T-helper 22 cell (primary cell): ENCODE measurements at places on chromosomes 5 and 9.

- no peak for DNase-seq
Measured at GRCh38 chr5:177123789-177124485, 9.6 kb upstream of the NSD1 start.

- no peak for DNase-seq
Measured at GRCh38 chr9:23541976-23542375, 284.1 kb downstream of the ELAVL2 start.

- DNase-seq: no peak
Measured at GRCh38 chr5:136819526-136820302, 454.4 kb upstream of the TRPC7 start.

DNA sequence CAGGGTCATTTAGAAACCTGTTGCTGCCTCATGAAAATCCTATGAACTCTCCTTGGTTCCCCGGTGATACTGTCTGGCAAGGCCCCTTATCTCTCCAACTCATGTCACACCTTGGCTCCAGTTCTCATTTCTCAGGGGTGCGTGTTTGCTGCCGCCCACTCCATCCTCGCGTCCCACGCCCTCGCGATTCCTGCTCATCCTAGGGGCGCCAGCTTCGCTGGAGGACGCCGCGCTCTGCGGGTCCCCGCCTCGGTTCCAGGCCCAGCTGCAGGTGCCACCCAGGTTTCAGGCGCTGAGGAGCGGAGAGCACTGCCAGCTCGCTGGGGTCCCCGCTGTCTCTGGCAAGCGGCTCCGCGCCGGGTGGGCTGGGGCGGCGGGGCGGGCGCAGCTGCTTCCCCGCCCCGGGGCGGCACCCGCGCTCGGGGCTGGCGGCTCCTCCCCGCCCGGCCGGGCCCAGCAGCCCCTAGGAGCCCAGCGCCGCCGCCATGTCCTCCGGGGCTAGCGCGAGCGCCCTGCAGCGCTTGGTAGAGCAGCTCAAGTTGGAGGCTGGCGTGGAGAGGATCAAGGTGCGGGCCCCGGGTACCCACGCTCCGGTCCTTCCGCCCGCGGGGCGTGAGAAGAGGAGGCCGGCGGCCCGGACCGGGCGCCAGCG, at the start of gene GNG10:
GNG10 (plus strand) TSS at position 456 of the 652 bp plus-strand sequence; CDS start at position 486, 30 bp downstream.
- DNase-seq: peak; percentile 52

- DNase-seq: no peak
Measured at GRCh38 chr9:99840072-99840471, 18.4 kb downstream of the NR4A3 start.

DNA sequence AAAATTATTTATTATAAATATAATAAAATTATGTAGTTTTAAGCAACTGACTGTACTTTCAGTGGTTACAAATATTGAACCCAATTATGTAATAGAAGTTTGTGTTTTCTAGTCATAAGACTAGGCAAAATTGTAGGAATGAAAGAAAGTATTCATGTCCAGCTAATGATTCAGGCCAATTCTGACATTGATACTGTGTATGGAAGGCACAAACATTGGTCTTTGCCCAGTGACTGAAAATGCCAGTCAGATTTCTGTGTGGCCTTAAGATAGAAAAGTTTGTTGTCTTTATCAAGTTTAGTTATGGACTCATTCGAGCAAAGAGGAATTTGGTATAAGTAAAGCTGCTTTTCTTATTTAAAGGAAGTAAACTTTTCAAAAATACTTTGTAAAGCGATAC, 60.3 kb downstream of the SLC12A2 start:
- DNase-seq: no peak

- no peak for DNase-seq
Measured at GRCh38 chr9:32930486-32930885, 70.9 kb downstream of the APTX start.

DNA sequence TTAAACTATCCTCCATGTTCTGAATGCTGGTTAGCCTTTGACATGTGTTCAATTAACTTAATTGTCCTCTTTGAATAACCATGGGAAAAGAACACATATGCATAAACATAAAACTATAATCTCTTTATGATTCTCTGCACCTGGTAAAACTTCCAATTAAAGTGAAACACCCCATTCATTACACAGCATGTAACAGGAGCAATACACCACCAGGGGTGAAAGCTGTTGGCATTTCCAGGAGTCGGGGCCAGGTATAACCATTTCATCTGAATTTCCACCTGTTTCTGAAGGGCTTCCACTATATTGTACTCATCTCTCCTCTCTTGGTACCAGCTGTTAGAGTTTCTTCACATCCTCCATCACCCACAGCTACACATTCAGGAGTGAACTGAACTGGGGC, 303.8 kb downstream of the EDIL3 start:
- DNase-seq: no peak

DNA sequence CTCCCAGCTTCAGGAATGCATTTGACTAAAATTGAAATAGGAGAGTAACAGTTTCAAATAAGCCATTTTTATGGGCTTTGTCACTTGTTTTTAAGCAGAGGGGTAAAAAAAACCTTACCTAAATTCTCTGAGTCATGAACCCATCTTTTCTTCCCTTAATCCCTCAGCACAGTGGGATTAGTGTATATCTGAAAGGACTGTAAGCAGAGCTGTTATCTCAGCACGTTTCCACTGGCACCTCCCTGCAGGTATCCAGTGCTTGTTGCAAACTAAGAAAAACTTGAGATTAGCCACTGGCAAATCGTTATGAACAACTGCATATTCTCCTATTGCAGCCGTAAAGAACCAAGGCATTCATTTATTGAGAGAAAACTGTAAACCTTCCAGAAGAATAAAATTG, 872.7 kb downstream of the EFNA5 start:
- no peak for DNase-seq

DNA sequence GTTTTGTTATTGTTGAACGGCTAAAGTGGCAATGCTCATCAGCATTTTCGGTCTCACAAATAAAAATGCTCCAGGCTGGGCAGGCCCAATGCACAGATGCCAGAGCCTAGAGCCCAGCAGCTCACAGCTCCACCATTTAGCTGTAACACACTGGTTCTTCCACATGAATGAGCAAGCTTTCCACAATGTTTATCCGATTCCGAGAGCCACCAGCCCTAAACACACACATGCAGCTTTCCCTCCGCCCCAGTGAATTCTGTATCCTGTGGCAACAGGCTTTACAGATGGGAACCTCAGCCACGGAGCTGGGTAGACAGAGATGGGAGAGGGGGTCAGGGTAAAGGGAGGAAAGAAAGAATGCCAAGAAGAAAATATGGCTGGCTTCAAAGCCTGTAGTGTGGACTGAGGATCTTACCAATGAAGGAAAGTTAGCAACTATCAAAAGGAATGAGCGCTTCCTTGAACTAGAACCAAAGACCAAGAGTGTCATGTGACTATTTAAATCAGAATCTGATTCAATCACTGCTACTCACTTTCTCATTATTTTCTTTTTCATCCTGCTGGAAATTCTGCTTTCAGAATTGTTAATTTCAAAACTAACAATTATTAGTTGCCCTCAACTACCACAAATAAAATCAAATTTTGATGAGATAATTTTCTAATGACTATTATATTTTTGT, 77.1 kb downstream of the MRPS27 start:
- DNase-seq: no peak

- no peak for DNase-seq
Measured at GRCh38 chr5:17061973-17062470, 125.9 kb upstream of the MYO10 start.

- no peak for DNase-seq
Measured at GRCh38 chr9:134985451-134985850, 67.7 kb upstream of the FCN1 start.

DNA sequence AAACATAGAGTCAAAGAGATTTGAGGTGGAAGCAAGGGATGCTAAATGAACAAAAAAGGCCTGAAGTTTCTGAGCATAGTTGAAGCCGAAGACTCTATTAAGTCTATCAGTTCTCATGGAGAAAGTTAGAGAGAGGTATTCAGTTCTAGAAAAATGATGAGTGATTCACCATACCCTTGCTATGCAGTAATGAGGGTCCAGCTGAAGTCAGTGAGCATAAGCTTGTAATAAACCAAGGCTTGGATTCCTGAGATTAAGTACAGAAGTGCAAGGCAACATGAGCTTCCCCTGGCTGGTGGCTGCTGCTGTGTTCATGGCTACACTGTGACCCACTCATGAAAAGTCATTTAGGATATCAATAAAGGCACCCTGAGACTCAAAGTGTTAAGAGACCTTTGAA, 129.7 kb upstream of the MTAP start:
- no peak for DNase-seq

DNA sequence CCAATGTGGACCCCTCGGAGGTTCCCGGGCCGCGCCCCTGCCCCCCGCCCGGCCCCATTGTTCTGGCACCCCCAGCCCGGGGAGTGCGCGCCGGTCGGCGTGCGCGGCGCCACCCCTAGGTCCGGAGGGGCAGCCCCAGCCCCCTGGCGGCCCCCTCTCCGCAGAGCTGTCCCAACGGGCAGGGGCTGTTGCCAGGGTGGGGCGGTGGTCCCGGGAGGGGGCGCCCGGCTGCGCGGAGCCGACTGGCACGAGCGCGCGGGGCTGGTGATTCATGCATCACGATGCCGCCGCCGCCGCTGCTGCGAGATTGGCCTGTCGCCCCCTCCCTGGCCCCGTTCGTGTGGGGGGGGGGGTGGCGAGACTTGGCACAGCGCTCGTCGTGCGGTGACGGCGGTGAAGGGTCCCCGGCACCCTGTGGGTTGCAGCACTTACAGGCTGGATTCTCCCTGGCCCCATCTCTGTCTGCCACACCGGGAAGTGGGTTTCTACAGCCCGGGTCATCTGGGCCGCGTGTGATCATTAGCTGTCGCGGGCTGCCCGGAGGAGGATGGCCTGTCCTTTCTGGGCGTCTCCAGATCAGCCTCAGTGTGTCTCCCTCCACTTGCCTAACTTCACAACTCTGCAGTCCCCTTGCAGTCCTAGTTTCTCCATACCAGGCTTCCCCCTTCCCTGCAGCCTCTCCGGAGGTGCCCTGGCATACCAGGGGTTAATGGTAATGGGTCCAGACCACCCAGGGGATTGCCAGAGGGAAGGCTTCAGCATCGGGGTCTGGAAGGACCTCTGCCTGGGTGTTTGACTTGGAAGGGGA, 858 bp downstream of the NCS1 start:
- peak; percentile 41 for DNase-seq

DNA sequence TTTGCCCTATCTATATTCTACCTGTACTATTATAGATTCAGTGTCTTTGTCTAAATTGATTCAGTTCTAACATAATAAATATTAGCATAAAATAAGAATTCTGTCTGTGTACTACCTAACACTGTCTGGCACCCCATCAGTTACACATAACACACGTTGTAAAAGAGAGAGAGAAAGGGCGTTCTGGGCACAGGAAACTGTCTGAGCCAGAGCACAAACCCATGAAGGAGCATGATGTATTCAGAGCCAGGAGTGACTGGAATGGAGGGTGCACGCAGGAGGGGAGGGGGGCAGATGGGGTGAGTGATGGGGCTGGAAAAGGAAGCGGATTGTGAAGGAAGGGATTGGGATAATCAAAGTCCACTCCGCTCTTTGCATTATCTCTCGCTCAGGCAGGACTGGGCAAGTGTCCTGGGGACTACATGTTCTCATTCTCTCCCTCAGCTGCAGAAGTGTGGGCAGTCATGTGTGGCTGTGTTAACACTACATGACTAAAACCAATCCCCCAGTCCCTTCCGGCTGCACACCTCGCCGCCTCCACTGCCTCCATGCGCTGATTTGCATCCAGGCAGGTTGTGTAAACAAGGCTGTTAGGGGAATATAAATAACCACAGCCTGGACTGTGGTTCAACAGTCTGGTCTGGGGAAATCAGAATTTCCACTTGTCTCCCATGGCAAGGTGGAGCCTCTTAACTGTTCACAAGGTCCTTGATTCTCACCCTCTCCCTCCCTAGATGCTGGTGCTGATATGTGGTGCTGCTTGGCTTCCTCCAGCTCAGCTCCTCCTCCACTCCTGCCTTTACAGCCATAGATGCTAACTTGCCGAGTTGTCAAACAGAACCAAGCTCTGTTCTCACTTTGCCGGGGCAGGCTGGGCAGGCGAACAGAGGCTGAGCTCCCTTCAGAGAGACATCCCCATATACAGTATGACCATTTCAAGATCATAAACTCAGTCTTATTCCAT, 367.5 kb upstream of the BRINP1 start:
- DNase-seq: no peak

DNA sequence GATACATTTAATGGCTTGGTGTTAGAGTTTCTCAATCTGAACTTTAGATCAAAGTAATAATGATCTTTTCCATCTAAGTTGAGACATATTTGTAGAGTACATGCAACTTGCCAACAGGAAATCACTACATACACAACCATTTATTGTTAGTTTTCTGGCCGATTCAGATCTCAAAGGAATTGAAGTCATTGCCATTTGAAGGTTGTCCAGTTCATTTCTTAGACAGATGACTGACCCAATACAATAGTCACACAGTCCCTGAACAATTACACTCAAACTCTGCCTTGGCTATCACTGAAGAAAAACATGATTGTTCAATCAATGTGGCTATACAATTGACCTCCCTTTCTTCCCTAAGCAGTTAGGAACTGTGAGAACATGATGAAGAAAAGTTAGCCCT, 753.2 kb upstream of the RIOK2 start:
- no peak for DNase-seq

- DNase-seq: no peak
Measured at GRCh38 chr5:3345195-3345594, 250.4 kb upstream of the IRX1 start.

- DNase-seq: no peak
Measured at GRCh38 chr5:56913766-56914165, 4.4 kb downstream of the SETD9 start.

DNA sequence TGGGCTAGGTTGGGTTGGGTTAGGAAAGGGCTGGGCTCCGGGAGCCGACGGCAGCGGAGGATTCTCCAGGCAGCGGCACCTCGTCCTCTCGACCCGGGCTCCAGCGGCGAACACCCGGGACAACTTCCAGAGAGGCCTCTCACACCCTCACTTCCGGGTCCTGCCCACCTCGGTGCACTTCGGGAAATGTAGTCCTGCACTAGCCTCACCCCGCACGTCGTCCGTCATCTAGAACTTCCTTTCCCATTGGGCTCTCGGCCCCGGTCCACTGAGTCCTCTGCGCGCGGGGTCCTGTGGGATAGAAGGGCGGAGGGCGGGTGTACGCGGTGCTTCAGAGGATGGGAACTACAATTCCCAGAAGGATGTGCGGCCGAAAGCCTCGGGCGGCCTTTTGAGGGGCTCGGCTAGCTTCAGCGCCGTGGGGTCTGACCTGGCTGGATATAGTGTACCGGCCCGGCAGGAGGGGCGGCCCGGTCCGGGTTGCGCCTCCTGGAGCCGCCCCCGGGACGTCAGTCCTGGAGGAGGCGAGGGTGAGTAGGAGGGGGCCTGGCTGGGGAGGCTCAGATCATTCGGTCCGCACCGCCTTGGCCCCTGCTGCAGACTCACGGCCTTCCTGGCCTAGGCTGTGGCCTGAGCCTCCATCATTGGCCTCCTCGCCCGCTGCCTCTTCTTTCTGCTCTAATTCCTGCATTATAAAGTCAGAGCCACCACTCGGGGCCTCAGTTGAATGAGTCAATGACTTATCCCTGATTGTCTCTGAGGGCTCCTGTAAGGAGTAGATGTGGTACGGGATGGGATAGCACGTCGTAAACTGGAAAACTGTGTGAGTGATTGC, at the start of the genes ERP44 and INVS:
ERP44 (minus strand) TSS at position 114 of the 835 bp plus-strand sequence. CDS start 160 bp downstream, outside the sequence.
INVS (plus strand) TSS at position 357 of the 835 bp plus-strand sequence. CDS start 5,279 bp downstream, outside the sequence.
- peak; percentile 98 for DNase-seq
